ENCODE measurements at places on chromosomes 3 and 15. TPM values are rescaled to one million over a fixed set of nuclear protein-coding genes. Genes with fewer than 3 reads are reported as not detected.

IL5RA gene
- total RNA-seq: not detected

DNA sequence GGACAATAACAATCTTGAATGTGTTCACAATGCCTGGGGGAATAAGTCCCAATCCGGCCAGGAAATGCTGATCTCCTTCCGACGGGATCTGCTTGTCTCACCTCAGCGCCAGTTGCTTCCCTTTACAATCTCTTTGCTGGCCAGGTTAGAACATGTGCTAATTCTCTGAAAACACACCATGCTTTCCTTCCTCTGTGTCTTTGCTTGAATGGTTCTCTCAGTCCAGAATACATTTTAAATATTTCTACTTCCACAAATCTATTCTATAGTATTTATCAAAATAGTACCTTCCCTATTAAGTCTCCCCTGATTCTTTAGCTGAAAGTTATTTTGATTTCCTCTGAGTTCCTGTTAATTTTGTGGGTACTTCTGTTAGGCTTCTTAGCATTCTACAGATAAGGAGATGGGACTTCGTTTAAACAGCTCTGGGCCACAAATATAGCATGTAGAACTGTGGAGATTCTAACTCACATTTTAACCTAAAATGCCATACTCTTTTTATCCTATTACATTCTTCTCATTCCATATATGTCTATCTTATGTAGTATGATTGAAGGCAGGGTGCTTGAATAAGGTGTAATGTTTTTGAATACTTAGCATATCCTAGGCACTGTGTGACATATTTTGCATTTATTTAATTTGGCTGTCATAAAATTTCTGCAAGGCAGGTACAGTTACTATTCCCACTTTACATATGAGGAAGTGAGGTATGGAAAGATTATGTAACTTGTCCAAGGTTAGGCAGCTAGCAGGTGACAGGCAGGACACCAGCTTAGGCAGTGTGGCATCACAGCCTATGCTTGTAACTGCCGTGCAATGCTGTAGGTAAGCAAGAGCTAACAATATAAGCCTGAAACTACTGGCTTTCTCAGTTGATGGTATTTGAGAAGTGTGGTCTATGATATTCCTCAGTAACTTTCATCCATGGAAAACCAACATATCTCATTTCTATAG lies 299.8 kb downstream of the LPP start:
- H3K27me3 ChIP-seq: no peaks in the 10 kb centered on the region
- no peak overlapping the region for H3K4me3 ChIP-seq
- no peak for DNase-seq
- peaks cover 3% of the 10 kb centered on the region for H3K36me3 ChIP-seq
- H3K27ac ChIP-seq: no peak overlapping the region
- peaks cover 4% of the 10 kb centered on the region for H3K4me1 ChIP-seq

GRCh38 chr15:36815786-36816185 lies 236.4 kb downstream of the CDIN1 start:
- H3K27me3 ChIP-seq: no peaks in the 10 kb centered on the region
- no peaks in the 10 kb centered on the region for H3K36me3 ChIP-seq
- H3K4me3 ChIP-seq: no peak overlapping the region
- H3K27ac ChIP-seq: no peak overlapping the region
- DNase-seq: no peak

DNA sequence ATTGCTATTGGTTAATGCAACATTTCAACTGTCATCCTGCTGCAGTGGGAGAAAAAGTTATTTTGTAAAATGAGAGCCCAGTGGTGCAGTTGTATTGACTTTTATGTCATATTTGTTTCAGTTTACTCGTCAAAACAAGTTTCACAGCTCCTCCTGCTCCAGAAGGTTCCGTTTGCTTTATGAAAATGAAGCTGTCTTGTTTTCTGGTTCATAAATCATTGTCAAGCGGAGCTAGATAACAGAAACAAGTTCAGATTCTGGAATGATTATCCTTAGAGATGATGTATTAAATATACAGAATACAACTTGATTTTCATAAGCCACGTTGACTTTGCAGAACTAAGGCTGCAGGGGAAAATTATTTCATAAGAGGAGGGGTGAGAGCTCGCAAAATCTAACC lies 970.5 kb upstream of the NR2F2 start:
- no peaks in the 10 kb centered on the region for H3K36me3 ChIP-seq
- H3K27me3 ChIP-seq: peaks cover 2% of the 10 kb centered on the region
- no peak overlapping the region for H3K27ac ChIP-seq
- H3K4me1 ChIP-seq: no peaks in the 10 kb centered on the region
- no peak for DNase-seq
